ENCODE measurements at places on chromosomes 12 and 14.

DNA sequence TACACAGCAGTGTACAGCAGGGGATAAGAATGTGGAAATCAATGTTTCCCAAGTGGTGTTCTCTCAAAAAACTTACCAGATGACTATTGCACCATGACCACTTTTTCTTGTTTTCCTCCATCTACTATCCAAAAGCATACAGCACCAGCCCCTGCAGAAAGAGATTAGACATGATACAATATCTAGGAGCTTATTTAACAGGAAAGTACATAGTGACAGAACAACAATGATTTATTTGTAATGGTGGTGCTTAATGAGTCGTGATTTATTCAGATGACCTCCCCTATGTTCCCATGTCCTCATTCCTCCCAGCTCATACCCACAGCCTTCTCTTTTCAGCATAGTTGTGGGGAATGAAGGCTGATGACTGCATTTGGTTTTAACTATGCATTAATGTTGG is 413.6 kb downstream of the BTG1 start:
- no peak for DNase-seq

GRCh38 chr12:54294152-54294952 is 6.5 kb downstream of the NFE2 start:
- peak; percentile 90 for DNase-seq

GRCh38 chr12:98388126-98388525 is 127.3 kb upstream of the TMPO start:
- DNase-seq, result no peak

DNA sequence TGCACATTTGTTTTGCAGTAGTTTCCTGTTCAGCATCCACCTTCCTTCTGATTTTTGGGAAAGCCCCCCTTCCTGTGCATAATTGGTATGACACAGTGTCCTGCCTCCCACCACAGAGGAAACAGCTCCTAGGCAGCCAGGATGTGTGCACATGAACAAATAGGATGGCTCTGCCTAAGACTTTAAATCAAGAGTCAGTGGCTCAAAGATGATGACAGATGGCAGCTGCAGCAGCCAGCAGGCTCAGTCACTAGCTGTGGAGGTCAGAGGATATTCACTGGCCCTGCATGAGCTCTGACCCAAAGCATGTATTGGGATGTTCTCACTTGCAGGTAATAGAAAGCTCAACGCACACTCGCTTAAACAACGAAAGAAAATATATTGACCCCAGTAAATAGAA is 90.3 kb downstream of the KCNK10 start:
- no peak for DNase-seq

DNA sequence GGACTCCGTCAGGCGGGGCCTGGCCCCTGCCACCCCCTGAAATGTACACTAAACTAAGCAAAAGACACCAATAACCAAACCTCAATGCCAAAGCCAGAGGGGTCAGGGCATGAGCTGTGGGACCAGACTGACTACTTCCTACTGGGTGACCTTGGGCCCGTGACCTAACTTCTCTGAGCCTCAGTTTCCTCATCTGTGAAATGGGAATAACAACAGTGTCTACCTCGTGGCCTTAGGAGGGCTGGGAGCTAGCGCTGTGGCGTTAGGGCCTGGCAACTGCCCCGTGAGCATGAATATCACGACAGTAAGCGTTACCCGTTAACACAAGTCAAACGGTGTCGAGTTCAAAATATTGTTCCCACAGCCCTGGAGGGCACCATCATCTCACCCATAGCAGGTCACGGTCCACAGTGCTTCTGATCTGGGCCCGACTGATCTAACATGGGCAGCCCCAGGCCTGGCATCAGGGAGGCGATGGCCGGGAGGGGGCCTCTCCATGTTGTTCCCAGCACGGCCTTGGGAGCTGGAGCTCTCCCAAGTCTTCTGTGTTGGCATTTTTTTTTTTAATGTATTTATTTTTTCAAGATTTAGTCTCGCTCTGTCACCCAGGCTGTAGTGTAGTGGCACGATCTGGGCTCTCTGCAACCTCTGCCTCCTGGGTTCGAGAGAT is 52.2 kb downstream of the TESC start:
- DNase-seq, result no peak

Data from hematopoietic multipotent progenitor cell treated with erythropoietin and hydrocortisone succinate and interleukin-3 and kit ligand, for 17 days (in vitro differentiated cells).